ENCODE measurements at places on chromosomes 3 and 15.

DNA sequence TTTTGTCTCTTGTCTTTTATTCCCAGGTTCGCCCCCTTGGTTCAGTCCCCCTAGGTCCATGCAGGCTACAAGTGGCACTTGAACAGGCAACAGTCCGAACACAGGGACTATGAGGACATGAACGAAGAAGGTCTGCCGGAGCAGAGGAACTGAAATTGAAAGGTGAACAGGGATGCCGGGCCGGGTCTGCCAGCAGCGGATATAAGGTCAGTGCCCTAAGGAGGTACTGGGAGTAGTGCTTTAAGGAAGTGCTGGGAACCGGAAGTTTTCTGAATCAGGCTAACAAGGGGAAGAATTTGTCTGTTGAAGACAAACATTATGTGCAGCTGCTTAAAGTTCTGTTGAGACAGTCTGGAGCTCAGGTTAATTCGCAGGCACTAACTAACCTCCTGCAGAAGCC, 46.8 kb downstream of the LSM3 start:
- no peak for DNase-seq

GRCh38 chr15:46956456-46956855, 760.8 kb upstream of the SEMA6D start:
- no peak for DNase-seq

GRCh38 chr3:112742934-112743333, 102.0 kb upstream of the CCDC80 start:
- no peak for DNase-seq

DNA sequence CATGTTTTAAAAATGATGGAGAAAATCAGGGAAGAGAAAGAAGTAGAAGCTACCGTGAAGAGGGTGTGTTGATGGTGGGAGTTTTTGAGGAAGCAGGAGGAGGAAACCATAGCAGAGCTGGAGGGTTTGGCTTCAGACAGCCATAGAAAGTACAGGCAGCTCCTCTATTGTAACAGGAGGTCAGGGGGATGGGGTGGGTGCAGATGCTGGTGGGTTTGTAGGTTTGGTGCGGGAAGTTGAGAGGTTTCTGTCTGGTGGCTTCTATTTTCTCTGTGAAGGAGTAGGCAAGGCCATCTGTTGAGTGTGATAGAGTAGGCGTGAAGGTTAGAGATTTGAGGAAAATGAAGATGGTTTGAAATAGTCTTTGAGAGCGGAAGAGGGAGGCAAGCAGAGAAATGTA, 97.7 kb upstream of the TBC1D5 start:
- no peak for DNase-seq

- no peak for DNase-seq
Measured at GRCh38 chr3:62100282-62100989, 272.9 kb downstream of the FEZF2 start.

GRCh38 chr3:195085356-195086130, 185.4 kb downstream of the XXYLT1 start:
- DNase-seq: no peak

DNA sequence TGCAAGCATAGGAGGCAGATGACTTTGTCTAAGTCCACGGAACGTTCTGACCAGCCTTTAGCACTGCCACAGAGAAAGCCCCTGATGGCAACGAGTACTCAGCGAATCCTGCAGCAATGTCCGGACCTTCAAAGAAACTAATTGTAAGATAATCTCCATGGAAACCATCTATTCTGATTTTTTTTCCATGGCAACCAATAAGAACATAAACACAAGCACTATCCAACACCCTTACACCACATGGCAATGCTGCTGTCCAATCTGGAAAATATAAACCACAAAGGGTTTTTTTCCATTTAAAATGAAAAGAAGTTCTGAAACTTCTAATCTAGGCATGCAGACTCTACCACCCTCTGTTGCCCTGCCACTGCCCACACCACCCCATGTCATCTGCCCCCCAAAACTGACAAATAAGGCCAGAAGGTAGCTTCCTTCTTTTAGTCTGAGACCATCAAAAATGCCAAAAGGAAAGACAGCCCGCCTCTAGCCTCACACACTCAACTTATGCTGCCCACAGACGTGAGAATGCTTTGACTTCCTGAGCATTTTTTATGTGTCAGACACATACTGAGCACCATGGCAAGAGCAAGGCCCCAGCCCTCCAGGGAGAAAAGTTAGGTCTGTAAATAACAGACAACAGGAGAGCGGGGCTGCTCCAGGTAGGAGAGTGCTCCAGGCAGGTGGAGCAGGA, 44.5 kb downstream of the POC1A start:
- DNase-seq: peak; percentile 18

Measured in erythroblast (primary cell).